Fibroblast of skin of right biceps (primary cell): ENCODE measurements at places on chromosomes 2 and 18.
A peak's percentile ranks its signal among the peaks of the same experiment; 100 is the strongest.

- no peak for DNase-seq
These were observed 536.5 kb downstream of the PLCL1 start for GRCh38 chr2:198340846-198341245.

GRCh38 chr18:33577685-33578517, at the start of gene ASXL3:
TSS of gene ASXL3 (plus strand) at chr18:33578219. CDS start at chr18:33578632, 413 bp downstream.
- peak; percentile 33 for DNase-seq

GRCh38 chr2:3730646-3731045, 27.3 kb downstream of the DCDC2C start:
- DNase-seq = peak; percentile 65

GRCh38 chr18:44715842-44716241, 35.2 kb downstream of the SETBP1 start:
- no peak for DNase-seq

- DNase-seq = no peak
These were observed 12.7 kb downstream of the ANKRD44 start for GRCh38 chr2:197297772-197298318.

GRCh38 chr2:241268716-241269445, 46.6 kb downstream of the HDLBP start:
- peak; percentile 46 for DNase-seq

GRCh38 chr2:54274781-54275242, 18.8 kb upstream of the TSPYL6 start:
- DNase-seq = peak; percentile 85

GRCh38 chr2:120445449-120446143, 99.7 kb downstream of the INHBB start:
- DNase-seq = peak; percentile 40

- peak; percentile 12 for DNase-seq
These were observed 45.1 kb downstream of the RPL31 start for GRCh38 chr2:101047075-101047766.

GRCh38 chr18:38611036-38611964, 1045.7 kb upstream of the CELF4 start:
- DNase-seq = no peak

- no peak for DNase-seq
These were observed 363.6 kb downstream of the RNF144A start for GRCh38 chr2:7280790-7281189.

DNA sequence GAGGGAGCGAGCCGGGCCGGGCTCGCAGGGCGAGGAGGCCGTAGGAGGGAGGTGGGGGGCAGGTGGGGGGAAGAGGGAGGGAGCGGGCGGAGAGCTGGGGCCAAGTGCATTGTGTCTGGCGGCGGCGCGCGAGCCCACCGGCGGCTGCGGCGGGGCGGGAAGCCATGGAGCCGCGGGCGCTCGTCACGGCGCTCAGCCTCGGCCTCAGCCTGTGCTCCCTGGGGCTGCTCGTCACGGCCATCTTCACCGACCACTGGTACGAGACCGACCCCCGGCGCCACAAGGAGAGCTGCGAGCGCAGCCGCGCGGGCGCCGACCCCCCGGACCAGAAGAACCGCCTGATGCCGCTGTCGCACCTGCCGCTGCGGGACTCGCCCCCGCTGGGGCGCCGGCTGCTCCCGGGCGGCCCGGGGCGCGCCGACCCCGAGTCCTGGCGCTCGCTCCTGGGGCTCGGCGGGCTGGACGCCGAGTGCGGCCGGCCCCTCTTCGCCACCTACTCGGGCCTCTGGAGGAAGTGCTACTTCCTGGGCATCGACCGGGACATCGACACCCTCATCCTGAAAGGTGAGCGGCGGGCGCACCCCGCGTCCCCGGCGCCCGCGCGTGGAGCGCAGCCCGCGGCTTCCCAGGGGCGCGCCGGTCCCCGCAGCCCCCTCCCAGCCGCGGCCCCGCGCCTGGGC, at the start of gene TMEM178A:
TMEM178A (plus strand) TSS at position 107 of the 680 bp plus-strand sequence; CDS start at position 165, 58 bp downstream.
- no peak for DNase-seq

- no peak for DNase-seq
These were observed 21.2 kb downstream of the GPC1 start for GRCh38 chr2:240456447-240457222.

- DNase-seq = no peak
These were observed 57.8 kb downstream of the DNMT3A start for GRCh38 chr2:25283921-25284320.

DNA sequence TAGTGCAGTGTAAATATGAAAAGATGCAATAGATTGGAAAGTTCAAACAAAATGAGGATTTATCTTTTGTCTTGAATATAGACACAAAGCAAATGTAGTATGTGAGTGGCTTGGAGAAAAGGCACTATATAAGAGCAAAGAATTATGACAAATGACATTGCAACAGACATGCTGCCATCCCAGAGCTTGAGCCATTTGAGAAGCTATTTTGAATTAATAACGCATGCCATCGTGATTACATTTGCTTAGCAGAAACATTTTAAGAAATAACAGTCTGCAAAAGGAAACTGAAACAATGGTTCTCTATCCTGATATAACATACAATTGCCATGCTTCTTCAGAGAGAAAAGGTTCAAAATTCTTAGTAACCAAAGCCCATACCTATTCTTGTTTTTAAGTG, 677.1 kb downstream of the ZEB2 start:
- DNase-seq = no peak

GRCh38 chr18:24802456-24802855, 342.0 kb downstream of the HRH4 start:
- no peak for DNase-seq

GRCh38 chr2:45273412-45274249, 264.4 kb upstream of the SIX2 start:
- no peak for DNase-seq

- DNase-seq = no peak
These were observed 162.8 kb downstream of the RBM43 start for GRCh38 chr2:151098841-151099240.

DNA sequence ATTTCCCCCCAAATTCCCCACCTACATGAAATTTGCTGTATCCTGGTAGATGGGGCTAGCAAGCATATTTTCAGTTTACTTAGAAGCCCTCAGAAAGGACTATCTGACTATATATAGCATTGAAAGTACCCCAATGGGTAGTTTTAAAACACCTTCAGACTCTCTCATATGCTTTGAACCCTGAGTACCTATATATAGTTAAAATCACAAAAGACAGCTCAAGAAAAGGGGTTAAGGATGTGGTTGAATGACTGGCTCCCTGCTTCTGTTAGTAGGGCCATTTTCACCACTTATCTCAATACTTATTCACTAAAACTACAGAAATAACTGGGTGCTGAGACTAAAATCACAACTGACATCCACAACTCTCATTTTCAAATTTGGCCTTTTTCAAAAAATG, 18.5 kb downstream of the WDPCP start:
- no peak for DNase-seq

GRCh38 chr2:200482194-200482593, 27.7 kb downstream of the KCTD18 start:
- DNase-seq = no peak

DNA sequence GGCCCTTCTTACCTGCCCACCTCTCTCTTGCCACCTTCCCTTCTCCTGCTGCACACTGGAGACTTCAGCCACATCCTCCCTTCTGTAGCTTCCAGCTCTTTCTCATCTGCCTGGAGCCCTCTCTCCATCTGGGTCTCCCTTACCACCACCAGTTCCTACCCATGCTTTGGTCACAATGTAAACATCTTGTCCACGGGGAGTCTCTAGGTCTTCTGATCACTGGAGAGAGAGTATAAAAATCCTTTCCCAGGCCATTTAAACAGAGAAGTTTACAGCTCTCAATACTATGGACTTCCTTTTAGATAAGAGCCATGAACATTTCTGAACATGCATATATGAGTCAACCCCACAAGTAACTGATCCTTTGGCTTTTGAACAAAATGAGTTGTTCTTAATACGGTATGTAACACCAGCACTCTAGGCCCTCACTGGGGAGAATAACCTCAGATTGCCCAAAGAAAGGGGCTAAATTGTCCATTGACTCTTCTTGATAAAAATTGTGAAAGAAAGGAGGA, 5.8 kb downstream of the ARHGAP25 start:
- DNase-seq = peak; percentile 8

DNA sequence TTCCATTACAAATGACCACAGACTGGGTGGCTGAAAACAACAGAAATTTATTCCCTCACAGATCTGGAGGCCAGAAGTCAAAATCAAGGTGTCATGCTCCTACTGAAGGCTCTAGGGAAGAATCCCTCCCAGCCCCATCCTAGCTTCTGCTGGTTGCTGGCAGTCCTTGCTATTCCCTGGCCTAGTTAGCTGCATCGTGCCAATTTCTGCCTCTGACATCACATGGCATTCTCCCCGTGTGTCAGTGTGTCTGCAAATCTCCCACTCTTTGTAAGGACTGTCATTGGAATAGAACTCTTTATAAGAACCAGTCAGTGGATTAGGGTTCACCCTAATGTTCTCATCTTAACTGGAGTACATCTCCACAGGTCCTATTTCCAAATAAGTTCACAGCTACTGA, 30.5 kb upstream of the NCKAP5 start:
- DNase-seq = no peak

- DNase-seq = no peak
These were observed 315.4 kb downstream of the NCKAP5 start for GRCh38 chr2:133252780-133253355.

- no peak for DNase-seq
These were observed 64.7 kb upstream of the HAAO start for GRCh38 chr2:42856891-42857632.

GRCh38 chr2:29000956-29001355, 19.9 kb downstream of the TOGARAM2 start:
- no peak for DNase-seq

- DNase-seq = peak; percentile 41
These were observed 34.6 kb downstream of the MBP start for GRCh38 chr18:77098029-77098428.

- no peak for DNase-seq
These were observed 79.4 kb upstream of the FAM117B start for GRCh38 chr2:202555356-202555755.

GRCh38 chr2:144704709-144705095, 184.8 kb upstream of the ZEB2 start:
- no peak for DNase-seq

DNA sequence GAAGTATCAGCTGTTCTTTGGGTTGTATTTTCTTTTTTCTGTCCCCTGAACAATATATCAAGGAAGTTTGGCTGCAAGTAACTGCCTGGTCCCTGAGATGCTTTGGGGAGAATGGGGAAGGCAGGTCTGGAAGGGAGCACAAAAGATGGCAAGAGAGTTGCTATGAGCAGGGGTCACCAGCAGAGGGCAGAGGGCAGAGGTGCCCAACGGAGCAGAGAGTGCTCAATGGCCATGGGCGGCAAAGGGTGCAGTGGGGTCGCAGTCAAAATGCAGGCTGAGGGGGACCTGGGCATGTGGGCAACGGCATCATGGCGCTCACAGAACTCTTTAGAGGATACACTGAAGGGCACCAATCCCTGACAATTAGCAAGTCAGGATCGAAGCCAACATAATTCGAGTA, 107.7 kb upstream of the ATP8B1 start:
- no peak for DNase-seq

DNA sequence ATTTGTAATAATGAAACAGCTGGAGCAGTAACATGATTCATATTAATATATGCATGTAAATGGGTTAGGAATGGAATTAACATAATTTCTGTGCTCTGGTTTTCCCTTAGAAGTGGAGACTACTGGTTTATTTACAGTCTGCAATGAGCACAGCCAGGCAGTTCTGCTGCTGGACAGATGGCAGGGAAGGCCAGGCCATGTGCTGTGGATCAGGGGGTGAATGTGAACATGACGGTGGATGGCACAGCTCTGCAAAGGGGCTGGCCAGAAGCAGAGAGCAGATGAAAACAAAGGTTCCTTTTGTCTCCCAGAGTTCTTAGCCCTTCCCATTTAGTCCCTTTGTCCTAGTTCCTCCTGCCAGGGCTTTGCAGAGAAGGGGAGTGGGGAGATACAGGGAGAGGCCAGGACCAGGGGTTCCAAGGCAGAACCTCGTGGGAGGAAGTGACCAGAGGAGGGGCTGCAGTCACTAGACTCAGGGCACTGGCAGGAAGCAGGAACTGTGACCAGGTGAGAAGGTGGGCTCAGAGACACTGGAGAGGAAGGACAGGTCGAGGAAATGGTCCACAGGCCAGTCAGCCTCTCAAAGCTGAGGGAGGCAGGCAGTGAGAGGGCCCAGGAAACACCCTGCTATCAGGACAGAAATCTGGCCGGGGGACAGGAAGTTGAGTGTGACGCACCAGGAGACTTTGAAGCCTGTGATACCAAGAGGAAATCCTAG, 112.9 kb upstream of the ATP8B1 start:
- DNase-seq = no peak

DNA sequence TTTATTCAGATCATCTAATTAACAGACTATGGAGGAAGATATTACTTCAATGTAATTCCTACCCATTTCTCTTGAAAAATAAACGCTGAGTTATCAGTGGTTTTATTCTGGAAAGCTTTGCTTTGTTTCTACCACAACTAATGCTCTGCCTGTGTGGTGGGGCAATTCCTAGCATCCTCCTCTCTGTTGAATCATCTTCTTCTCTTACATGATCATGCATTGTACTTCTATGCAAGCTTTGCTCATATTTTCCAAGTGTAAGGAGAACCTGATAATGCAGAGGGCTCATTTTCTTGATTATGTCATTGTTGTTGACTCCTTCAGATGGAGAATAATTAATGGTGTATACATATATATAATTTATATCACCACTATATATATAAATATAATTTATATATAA, 46.7 kb downstream of the CCDC195 start:
- DNase-seq = peak; percentile 8

DNA sequence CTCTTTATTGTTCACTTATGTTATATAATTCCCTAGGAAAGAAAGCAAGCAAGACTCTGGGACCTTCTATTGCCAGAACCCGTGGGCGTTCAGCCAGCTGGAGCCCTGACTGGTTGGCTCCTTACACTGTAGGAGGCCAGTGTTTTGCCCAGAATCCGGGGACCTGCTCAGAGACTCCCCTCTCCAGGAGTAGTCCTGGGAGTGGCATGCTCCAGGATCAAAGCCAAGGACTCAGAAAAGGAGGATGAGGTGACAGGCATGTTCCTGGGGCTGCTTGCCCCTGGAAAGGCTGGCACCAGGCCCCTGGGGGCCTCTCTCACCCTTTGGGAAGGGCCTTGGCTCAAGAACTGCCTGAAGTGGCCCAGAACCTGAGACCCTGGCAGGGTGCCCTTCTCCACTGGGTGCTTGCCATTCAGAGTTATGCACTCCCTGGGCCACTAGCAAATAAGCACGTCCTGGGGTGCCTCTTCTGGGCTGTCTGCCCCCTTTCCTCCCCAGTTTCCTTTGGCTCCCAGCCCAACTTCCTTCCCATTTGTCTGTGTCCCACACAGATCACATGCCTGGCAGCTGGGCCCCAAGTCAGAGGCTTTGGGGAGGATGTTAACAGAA, 19.6 kb upstream of the KIF3C start:
- DNase-seq = no peak

- DNase-seq = no peak
These were observed 92.6 kb downstream of the TTC32 start for GRCh38 chr2:19809206-19809605.
